Stimulated activated CD4-positive, alpha-beta T cell treated with anti-CD3 and anti-CD28 coated beads, TNF-alpha, amount 100 ng/mL, for 4 hours (primary cell): ENCODE measurements at places on chromosomes 2 and 18.

GRCh38 chr2:100721693-100722092 lies 98.2 kb upstream of the NPAS2 start:
- DNase-seq: no peak

GRCh38 chr2:40823478-40823877 lies 371.6 kb upstream of the SLC8A1 start:
- DNase-seq: no peak

DNA sequence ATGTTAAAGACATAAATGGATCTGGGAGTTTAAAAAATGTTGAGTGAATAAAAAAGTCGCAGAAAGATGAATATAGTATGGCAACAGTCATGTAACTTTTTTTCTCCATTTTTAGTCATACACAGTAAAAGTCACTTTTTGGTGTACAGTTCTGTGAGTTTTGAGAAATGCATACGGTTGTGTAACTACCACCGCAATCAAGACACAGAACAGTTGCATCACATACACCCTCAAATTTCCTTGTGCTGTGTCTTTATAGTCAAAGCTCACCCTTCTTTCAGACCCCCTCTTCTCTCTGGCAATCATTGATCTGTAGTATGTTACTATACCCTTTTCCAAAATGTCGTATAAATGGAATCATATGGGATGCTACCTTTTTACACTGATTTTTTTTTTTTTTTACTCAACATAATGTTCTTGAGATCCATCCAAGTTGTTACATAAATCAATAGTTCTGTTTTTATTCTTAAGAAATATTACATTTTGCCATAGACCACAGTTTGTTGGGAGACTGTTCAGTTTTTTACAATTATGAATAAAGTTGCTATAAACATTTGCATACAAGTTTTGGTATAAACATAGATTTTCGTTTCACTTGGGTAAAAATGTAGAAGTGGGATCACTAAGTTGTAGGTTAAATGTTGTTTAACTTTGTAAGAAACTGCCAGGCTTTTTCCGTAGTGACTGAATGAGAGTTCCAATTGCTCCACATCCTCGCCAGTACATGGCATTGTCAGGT lies 35.4 kb upstream of the AGFG1 start:
- no peak for DNase-seq

GRCh38 chr2:231246171-231246842 lies 47.9 kb downstream of the ARMC9 start:
- DNase-seq: no peak

DNA sequence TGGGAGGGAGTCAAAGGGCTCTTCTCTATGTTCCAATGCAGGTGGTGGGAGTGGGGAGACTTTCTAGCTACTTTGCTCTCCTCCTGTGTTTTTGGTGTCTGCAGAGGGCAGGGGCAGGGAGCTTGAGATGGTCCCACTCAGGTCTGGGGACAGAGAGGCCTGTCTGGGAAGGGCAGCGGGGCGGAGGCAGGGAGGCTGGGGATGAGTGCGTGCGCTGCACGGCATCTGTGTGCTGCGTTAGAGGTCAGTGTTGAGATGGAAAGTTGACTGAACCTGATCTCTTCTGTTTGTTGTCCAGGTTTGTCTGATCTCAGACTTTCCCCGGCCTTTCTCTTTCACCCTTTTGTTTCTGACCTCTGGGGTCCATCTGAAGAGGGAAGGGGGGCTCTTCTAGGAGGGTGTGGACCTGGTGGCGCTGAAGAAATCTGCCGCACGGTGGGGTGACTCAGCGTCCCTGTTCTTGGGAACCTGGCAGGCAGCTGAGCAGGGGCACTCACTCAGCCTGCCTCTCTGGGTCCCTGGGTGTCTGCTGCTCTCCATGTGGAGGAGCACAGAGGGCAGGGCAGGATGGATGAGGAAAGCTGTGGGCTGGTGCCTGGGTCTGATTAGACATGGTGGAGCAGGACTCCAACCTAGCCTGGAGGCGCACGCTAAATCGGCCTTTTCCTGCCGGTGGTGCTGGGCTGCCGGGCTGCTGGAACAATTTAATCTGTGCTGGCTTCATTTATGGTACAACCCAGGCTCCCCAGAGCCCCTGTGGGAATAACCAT lies 24.1 kb downstream of the IGFBP2 start:
- no peak for DNase-seq

- DNase-seq: no peak
Observed at GRCh38 chr2:235168174-235168979, 216.6 kb downstream of the SH3BP4 start.

GRCh38 chr2:67548317-67549201 lies 151.4 kb downstream of the ETAA1 start:
- DNase-seq: no peak

GRCh38 chr2:240569523-240569997 lies 1.3 kb downstream of the RNPEPL1 start:
- no peak for DNase-seq

GRCh38 chr2:229335330-229335729 lies 64.2 kb upstream of the PID1 start:
- DNase-seq: no peak

DNA sequence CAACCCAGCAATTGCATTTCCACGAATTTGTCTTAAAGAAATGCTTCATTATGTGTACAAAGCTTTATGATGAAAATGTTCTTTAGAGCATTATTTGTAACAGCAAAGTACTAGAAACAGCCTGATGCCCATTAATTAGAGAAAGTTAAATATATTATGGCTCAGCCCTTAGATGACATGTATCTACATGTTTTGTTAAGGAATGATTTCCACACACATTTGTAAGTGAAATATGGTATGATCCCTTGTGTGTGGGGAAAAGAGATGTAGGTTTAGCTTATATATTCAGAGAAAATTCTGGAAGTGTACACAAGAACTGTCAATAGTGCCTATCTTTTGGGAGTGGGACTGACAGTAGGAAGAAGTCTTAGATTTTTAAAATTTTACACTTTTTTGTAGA lies 3.8 kb upstream of the PTPN4 start:
- no peak for DNase-seq

- DNase-seq: no peak
Observed at GRCh38 chr18:67367540-67367939, 149.0 kb downstream of the DSEL start.

- no peak for DNase-seq
Observed at GRCh38 chr18:49096021-49096420, 145.3 kb upstream of the SMAD7 start.

DNA sequence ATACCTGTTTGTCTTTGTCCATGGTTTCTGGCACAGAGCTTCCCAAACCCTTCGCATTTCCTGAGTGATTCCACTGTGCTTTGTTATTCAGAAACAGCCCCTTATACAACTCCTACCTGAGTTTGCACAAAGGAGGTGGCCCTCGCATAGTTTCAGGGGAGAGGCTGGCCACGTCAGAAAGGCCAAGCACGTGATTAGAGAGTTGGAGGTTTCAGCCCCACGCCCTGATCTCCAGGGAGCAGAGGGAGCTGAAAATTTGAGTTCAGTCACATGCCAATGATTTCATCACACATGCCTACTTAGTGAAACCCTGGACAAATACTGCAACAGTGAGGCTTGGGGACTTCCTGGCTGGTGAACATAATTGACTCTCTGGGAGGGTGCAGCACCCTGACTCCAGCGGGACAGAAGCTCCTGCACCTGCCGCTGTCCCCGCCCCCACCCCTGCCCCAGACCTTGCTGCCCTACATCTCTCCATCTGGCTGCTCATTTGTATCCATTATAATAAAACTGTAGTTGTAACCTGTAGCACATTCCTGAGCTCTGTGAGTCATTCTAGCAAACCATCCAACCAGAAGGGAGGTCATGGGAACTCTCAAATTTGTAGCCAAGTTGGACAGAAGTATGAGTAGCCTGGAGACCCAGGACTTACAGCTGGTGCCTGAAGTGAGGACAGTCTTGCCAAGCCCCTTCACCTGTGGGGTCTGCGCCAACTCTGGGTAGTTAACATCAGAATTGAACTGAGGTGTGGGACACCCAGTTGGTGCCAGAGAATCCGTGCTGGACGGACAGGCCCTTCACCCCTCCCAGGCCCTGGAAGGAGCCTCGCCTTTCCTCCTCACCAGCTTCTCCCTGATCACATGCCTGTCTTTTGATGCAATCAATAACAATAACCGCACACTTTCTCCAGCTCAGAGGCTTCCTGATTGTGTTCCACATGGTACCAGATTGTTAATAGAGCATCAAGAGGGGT lies 224.3 kb downstream of the ANAPC1 start:
- DNase-seq: no peak

GRCh38 chr2:130327703-130328527 lies 14.8 kb upstream of the IMP4 start:
- no peak for DNase-seq

DNA sequence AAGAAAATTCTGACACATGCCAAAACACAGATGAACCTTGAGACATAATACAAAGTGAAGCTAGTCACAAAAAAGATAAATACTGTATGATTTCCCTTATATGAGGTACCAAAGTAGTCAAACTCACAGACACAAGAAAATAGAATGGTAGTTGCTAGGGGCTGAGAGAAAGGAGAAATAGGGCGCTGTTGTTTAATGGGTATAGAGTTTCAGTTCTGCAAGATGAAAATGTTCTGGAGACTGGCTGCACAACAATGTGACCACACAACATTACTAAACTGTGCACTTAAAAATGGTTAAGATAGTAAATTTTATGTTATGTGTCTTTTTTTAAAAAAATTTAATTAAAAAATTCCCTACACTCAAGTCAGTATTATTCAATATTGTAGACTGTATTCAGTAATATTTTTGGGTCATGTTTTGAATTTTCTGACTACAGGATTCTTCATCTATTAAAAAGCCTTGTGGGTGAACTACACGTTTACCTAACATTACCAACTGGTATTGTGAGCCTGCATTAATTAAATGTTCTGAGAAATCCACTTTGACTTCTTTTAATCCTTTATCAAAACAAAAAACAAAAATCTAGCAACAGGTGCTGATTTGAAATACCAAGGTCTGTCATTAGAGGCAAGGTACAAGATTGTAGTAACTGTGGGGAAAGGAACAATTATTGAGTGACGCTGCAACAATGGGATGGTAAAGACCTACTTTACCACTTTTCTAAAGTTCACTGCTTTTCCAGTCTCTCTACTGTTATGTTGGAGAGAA lies 140.8 kb upstream of the ZFP36L2 start:
- DNase-seq: no peak

DNA sequence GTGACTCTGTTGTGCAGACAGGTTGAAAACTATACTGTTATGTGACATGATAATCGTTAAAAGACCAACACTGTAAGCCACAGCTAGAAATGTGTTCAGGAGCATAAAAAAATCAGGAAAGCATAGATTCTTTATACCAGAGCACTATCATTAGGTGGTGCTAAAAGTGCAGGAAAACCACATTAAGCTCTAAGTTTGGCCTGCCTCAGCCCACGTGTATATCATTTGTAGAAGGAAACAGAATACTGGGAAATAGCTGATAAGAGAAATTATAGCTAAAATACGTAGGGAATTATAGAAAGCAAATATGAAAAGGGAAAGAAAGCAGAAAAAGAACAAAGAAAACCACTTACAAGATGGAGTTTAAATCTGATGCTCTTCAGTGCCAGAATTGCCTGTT lies 26.5 kb upstream of the C2orf74 start:
- no peak for DNase-seq

DNA sequence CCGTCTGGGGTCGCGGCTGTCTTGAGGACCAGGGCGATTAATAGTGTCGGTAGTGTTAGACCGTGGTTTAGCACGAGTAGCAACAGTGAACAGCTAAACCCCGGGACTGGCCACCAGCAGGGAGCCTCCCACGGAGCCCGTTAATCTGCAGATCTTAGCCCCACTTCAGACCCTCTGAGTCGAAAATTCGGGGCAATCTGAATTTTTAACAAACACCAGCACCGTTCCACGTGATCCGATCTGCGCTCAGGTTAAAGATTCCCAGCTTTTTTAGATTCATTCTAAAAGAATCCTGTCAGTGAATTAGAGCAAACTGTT lies 479 bp upstream of the ATP5F1A start:
- no peak for DNase-seq

DNA sequence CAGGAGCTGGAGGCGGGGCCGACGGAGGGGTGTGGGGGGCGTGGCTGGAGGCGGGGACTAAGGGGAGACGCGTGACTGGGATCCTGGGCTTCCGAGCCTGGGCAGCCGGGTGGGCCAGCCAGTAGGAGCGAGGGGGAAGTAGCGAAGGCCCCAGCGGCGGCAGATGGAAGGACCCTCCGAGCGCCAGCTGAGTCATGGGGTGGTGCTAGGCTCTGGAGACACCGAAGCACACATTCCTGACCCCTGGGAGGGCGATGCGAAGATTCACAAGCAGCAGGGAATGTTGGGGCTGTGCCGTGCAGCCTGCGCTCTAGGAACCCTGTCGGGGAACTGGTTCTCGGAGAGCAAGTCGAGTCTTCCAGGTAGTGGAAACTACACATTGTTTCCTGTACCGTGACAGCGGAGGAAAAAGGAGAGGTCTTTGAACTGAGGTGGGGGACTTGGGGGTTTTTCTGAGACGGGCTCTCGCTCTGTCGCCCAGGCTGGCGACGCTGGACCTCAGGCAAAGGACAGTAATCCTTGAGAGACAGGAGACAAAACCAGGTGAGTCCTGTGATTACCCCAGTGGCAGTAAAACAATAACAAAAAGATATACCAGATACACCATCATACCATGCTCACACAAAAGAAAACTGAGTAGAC lies 650 bp upstream of the AFG3L2 start:
- no peak for DNase-seq
